ENCODE measurements at places on chromosomes 3 and 15.

- DNase-seq: no peak
These were observed 126.3 kb upstream of the CRBN start for GRCh38 chr3:3305841-3306240.

GRCh38 chr3:165195241-165195639 is 944 bp downstream of the SLITRK3 start:
- DNase-seq: no peak

DNA sequence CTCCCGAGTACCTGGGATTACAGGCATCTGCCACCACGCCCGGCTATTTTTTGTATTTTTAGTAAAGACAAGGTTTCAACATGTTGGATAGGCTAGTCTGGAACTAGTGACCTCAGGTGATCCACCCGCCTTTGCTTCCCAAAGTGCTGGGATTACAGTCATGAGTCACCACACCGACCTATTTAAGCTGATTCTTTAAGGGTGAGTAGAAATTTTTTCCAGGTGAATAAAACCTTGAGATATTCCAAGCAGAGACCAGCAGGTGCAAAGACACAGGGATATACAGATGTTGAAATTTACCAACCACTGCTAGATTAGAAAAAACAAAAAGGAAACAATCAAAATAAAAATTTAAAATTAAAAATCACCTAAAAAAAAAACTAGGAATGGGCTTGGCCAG is 74.4 kb upstream of the CHRNB4 start:
- DNase-seq: no peak

GRCh38 chr3:85481411-85482212 is 522.8 kb downstream of the CADM2 start:
- no peak for DNase-seq

DNA sequence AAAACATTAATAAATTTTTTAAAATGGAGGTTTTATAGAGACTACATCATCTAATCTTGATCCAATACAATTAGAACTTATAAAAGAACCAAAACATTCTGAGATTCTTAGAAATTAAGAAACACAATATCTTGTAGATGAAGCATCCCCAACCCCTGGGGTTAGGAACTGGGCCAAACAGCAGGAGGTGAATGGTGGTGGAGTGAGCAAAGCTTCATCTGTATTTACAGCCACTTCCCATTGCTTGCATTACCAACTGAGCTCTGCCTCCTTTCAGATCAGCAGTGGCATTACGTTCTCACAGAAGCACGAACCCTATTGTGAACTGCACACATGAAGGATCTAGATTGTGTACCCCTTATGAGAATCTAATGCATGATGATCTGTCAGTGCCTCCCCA is 36.3 kb downstream of the KNL1 start:
- DNase-seq: no peak

GRCh38 chr15:54101664-54102270 is 123.5 kb downstream of the UNC13C start:
- no peak for DNase-seq

DNA sequence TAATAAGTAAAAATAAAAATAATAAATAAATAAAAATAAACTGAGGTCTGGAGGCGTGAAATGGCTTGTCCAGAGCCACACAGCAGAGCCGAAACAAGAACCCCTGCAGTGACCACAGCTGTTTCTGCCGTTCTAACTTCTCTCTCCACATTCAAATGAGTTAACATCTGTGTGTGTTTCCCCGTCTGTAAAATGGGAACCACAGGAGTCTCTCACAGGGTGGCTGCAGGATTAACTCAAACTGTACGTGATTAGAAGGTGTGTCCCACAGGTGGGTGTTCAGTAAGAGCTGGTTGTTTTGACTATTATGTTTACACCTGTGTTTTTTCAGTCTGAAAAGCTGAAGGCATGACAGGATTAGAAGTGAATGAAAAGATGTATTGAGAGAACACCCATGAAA is 27.0 kb upstream of the MUC4 start:
- DNase-seq: no peak

DNA sequence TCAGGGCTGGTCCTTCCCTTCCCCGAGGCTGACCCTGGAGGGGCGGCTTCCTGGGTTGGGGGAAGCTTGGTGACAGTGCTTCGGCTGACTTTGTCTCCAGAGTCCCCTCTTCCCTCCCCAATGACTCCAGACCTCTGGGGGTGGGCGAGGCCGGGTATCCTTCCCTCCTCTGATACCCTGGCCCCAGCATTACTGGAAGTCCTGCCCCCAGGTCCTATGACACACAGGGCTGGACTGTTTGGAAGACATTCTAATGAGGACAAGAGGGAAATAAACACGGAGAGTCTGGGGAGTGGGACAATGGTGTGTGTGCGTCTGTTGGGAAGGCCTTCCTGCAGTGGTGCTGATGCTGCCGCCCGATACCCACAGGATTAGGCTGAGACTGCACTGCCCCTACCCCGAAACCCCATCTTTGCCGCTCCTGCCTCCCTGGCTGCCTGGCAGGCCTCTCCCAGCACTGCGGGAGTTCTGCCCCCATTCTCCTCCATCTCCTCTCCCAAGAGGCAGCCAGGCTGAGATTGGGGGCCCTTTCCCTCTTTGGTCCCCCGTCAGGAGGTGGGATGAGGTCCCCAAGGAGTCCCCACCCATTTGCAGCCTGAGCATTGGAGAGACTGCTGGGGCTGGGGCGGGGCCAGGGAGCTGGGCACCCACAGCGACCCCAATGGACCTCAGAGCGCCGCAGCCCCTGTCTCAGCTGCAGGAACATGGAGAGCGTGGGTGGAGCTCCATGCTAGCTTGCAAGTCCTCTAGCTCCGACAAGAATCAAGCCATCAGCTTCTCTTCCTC is 29.7 kb upstream of the FBLN2 start:
- no peak for DNase-seq

GRCh38 chr15:68284616-68285258 is 7.2 kb downstream of the FEM1B start:
- no peak for DNase-seq

GRCh38 chr3:139225548-139225947 is 118.3 kb upstream of the MRPS22 start:
- DNase-seq: no peak

DNA sequence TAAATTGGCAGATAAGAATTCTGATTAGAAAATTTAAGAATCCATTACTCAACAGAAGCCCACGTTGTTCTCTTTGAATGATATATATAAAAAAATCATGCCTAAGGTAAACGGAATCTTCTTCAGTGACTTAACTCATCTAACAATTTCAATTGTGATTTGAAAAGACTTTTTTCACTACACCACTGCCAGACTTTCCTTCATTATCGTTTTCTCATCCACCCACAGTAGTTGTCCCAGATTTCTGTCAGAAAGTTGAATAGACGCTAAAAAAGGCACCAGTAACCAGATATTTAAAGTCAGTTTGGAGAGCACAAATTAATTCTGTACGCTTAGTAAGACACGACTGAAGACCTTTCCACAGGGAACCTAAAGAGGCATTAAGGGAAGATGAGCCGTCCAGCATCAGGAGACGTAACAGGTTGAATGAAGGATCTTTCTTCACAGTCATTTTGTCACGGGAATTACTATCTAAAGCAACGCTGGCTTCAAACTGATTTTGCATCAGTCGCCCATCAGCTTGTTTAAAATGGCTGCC is 1.3 kb downstream of the HIGD1A start:
- DNase-seq: no peak
